ENCODE measurements at places on chromosomes 1 and 21.

DNA sequence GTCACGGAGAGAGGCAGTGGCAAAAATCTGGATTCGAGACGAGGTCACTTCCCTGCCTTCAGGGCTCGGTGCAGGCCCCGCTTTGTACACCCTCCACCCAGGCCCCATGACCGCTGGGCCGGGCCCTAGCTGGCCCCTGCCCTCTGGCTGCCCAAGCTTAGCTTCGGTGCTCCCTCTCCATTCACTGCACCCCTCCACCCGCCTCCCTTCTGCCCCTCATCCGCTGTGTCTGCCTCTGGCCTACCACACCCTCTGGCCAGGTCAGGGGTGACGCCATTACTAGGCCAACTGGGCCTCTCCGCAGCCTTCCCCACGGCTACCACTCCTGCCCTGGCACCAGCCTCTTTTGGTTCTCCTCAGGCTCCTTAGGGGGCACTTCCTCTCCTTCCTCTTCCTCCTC, 528 bp upstream of the CD164L2 start:
- DNase-seq: no peak

DNA sequence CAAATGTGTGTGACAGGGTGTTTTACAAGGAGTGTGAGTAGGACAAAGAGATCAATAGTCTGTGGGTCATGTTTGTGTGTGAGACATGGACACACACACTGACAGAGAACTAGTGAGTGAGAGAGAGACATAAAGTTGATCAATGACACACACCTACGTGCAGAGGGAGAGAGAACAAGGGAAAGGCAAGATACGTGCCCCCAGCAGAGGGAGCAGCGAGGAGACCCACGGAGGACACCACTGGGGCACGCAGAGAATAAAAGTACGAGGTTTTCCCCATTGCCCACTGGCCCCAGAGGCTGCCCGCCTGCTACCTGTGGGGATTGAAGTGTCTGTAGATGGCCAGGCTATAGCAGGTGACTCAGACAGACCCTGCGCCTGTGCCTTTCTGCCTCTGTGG, 130.2 kb upstream of the CSF3R start:
- no peak for DNase-seq

- no peak for DNase-seq
Measured at GRCh38 chr1:213684454-213684853, 303.3 kb upstream of the PROX1 start.

DNA sequence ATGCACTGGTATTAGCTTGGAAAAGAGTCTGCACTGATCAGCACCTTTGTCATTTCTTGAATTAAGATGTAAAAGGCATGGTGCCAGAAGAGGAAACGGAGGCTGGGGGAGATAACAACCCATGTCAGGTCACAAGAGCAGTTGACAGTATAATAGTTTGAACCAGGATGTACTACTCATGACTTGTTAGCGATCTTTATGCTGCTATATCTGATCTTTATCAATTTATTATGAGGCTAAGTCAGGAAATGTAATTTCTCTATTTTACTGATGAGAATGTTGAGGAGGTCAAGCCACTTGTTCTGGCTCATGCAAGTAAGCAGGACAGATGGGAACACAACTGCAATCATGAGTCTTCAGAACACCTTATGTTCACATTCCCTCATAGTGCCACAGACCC, 41.4 kb downstream of the RGS5 start:
- DNase-seq: no peak

DNA sequence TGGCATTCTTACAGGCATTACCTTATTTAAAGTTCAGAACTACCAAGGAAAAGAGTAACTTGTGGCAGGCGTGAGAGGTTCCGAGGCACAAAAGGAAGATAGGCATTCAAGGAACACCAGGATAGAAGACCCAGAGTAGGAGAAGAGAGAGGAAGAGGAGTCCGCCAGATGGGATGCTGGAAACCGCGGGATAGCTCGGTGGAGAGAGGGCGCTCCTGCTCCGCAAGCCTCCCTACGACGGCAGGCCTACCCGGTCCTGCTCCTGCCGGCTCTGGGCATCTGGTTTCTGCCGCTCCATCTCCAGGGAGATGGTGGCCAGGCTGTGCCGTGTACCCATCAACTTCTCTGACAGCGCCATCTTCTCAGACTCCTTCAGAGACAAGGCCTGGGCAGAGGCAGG, 5.4 kb upstream of the NBPF1 start:
- no peak for DNase-seq

DNA sequence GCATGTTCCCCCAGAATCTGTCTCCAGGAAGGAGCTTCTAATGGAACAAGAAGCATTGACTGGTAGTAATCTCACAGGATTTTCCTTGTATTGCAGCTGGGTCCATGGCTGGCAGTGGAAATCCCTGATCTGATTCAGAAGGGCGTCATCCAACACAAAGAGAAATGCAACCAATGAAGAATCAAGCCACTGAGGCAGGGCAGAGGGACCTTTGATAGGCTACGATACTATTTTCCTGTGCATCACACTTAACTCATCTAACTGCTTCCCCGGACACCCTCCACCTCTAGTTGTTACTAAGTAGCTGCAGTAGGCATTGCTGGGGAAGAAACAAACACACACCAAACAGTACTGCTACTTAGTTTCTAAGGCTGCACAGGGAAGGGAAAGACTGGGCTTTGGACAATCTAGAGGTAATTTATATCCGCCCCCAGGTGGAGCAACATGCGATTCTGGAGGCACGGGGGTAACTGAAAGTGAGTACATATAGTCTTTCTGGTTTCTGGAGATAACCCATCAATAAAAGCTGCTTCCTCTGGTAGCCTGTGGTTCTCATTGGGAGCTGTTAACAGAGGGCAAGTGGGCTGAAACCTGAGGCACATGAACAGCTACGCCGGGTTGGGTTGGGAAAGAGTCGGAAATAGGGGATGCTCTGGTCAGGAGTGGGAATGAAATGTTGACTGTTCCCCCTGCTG, 837 bp upstream of the USP21 start:
- no peak for DNase-seq

GRCh38 chr1:17979815-17980214, 127.8 kb upstream of the IGSF21 start:
- DNase-seq: no peak

GRCh38 chr1:151843398-151843797, 3.8 kb upstream of the C2CD4D start:
- DNase-seq: no peak

GRCh38 chr1:74522148-74522547, 9.7 kb upstream of the LRRC53 start:
- no peak for DNase-seq

GRCh38 chr1:17933501-17933900, 174.1 kb upstream of the IGSF21 start:
- no peak for DNase-seq

DNA sequence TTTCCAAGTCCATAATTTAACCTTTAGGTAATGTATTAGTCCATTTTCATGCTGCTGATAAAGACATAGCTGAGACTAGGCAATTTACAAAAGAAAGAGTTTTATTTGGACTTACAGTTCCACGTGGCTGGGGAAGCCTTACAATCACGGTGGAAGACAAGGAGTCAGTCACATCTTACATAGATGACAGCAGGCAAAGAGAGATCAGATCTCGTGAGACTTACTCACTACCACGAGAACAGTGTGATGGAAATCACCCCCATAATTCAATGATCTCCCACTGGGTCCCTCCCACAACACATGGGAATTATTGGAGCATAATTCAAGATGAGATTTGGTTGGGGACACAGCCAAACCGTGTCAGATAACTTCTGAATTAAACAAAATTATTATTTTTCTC, 44.0 kb downstream of the CNIH3 start:
- DNase-seq: no peak

GRCh38 chr1:1033009-1033587, 13.2 kb downstream of the AGRN start:
- peak; percentile 89 for DNase-seq

GRCh38 chr1:151993734-151994496, at the start of gene S100A10:
TSS of gene S100A10 (minus strand) at chr1:151993859. CDS start at chr1:151986230, 7,629 bp downstream.
- DNase-seq: peak; percentile 46

- DNase-seq: no peak
Measured at GRCh38 chr21:42754270-42754933, 101.0 kb downstream of the PDE9A start.

GRCh38 chr1:55854911-55855310, 639.7 kb upstream of the USP24 start:
- no peak for DNase-seq

DNA sequence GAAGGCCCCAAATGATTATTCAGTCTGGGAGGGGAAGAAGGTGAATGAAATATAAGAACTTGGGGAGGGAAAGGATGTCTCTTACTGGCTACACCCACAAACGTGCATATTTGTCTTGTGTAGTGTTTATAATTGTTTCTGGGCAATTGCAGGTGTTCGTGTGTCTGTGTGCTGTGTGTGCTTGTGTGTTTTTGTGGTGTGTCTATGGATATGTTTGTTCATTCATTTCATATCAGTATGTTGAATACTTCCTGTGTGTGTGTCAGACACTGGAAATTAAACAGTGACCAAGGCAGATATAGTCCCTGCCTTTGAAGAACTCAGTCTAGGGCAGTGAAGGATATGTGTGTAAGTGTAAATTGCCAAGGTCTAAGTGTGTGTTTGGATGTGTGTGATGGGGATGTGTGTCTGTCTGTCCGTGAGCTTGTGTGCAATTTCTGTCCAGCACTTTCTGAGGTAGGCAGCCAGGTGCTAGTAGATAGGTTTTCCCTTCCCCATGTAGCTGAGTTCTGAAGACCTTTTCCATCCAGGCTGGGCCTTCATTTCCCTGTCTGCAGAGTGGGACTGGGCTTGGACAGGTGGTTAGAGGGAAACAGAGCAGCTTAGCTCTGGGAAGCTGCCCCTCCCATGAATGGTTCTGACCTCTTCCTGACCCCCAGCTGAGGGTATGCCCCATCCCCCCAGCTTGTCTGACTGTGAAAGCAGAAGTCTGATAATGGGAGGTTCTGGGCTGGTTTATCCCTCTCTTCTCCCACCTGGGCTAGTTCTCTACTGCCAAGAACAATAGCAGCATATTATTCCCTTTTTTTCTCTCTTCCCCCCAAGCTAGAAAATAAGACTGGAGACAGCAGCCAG, 3.8 kb downstream of the AGO1 start:
- no peak for DNase-seq

GRCh38 chr1:10740123-10740522, 56.3 kb downstream of the CASZ1 start:
- no peak for DNase-seq

- DNase-seq: no peak
Measured at GRCh38 chr1:192913683-192914082, 104.8 kb downstream of the RGS2 start.

DNA sequence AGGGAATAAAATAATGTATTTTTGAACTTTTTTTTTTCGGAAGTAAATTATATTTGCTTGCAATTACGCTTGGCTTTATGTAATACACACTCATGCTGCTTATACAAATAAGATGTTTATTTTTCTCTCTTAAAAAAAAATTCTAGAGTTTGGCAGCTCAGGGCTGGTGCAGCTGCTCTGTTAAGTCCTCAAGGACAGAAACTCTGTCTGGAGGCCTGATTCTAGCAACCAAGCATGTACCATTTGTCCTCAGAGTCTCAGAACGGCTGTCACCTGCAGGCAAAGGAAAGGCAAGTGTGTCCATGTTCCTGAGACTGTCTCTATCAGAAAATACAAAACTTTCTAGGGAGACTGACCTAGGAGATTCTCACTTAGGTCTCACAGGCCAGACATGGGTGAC, 23.2 kb upstream of the CLDN17 start:
- no peak for DNase-seq

GRCh38 chr21:16181018-16181417, 451.2 kb downstream of the USP25 start:
- DNase-seq: no peak

GRCh38 chr1:48944811-48945210, 168.1 kb upstream of the BEND5 start:
- DNase-seq: no peak

GRCh38 chr1:176559878-176560277, 96.9 kb downstream of the PAPPA2 start:
- no peak for DNase-seq

All from stimulated activated CD8-positive, alpha-beta memory T cell treated with anti-CD3 and anti-CD28 coated beads, Interleukin-7, amount 100 ng/mL, for 48 hours (primary cell).